ENCODE measurements at places on chromosomes 12 and 14.

- no peak for DNase-seq
Measured at GRCh38 chr14:23561873-23562821, 5.4 kb downstream of the AP1G2 start.

GRCh38 chr12:44058366-44058765 is 222.5 kb downstream of the TMEM117 start:
- no peak for DNase-seq

GRCh38 chr14:37870632-37871346 is 275.4 kb downstream of the TTC6 start:
- no peak for DNase-seq

DNA sequence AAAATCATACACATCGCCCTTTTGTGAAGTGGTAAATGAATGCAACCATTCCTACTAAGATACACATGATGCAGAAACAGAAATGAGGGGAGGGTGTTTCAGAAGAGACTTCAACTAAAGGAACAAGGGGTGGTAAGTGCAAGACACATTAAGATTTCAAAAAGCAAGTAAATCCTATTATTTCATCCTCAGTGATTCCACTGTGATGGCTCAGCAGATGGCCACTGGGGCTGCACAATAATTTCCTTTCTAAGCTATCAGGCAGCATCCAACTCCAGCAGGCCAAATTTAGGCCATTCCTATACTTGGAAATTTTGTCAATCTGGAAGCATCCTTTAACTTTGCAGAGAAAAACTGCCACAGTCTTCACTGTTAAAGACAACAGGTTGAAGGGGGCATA is 272.4 kb downstream of the NELL2 start:
- no peak for DNase-seq

DNA sequence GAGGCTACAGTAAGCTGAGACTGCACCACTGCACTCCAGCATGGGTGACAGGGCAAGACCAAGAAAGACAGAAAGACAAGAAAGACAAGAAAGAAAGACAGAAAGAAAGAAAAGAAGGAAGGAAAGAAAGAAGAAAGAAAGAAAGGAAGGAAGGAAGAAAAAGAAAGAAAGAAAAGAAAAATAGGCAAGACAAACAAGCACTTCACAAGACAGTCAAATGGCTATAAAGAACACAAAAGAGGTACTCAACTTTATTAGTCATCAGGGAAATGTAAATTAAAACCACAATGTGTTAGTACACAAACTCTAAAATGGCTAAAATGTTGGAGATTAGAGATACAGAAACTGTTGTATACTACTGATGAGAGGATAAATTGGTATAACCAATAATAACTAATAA is 6.6 kb downstream of the ATXN3 start:
- DNase-seq = no peak

GRCh38 chr14:103514596-103515421 is 7.8 kb downstream of the CKB start:
- DNase-seq = no peak

- DNase-seq = no peak
Measured at GRCh38 chr12:115267464-115267863, 583.5 kb upstream of the TBX3 start.

GRCh38 chr12:106192659-106193393 is 54.1 kb upstream of the NUAK1 start:
- no peak for DNase-seq

GRCh38 chr14:89392181-89392580 is 24.9 kb downstream of the FOXN3 start:
- no peak for DNase-seq

DNA sequence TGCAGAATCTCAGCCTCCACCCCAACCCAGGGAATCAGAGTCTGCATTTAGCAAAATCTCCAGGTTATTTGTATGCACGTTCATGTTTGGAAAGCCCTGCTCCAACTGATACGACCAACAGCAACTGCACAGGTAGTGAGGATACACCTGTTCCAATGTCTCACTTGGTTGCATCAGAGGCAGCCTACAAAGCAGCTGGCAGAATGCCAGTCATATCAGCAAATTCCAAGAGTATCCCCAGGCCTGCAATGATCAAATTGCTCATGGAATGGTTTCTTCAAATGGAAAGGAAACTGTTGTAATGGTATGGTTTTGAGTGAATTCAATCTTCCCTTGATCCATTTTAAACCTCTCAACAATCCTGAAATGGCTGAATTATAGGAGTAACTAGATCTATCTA is 75.4 kb downstream of the GRIP1 start:
- no peak for DNase-seq

- no peak for DNase-seq
Measured at GRCh38 chr12:6471989-6472360, 1.5 kb upstream of the VAMP1 start.

- DNase-seq = no peak
Measured at GRCh38 chr12:92144631-92145480, 790 bp downstream of the BTG1 start.

GRCh38 chr14:88252498-88252897 is 70.6 kb downstream of the KCNK10 start:
- DNase-seq = no peak

DNA sequence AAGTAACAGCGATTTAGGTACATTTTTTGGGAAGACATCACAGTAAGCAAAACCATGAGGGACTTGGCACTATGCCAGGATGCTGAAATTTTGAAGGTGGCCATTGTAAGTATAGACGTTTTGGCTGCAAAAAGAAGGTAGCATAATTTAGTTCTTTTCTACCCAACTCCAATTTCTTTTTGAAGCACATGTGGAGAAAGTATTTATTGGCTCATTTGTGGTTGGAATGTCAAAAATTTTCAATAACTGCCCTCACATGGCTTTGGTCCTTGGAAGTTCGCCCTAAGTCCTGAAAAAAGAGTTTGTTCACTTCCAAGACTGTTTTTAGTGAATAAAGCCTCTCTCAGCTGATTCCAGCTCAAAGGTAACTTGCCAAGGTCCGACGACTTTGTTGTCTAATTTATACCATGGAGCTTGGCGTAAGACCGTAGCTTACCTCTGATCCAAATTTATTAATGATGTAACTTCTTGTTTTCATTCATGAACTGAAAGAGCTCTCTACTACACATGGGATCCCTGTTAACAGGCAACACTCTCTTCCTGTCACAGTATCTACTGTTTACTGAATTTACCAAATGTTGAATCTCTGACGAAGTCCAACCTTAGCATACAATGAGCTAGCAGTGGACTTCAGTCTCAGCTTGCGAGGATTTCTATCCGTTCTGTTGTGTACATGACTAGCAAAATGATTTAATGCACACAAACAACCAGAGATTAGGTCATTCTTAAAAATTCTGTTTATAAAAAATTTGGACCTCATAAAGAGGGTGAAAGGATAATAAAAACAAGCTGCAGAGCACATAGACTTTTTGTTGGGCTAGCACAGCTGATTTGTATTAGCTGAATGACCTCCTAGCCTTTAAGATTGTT is 49.0 kb downstream of the MSRB3 start:
- DNase-seq = no peak

- no peak for DNase-seq
Measured at GRCh38 chr12:1201886-1202285, 210.9 kb downstream of the ERC1 start.

DNA sequence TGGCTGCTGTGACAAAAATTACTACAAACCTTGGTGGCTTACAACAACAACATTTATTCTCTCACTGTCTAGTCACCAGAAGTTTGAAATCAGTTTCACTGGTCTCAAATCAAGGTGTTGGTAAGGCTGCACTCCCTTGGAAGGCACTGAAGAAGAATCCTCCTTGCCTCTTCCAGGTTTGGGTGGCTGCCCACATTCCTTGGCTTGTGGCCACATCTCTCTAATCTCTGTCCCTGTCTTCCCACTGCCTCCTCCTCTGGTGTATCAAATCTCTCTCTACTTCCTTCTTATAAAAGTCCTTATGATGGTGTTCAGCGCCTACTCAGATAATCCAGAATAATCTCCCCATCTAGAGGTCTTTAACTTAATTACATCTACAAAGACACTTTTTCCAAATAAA is 31.0 kb downstream of the PLCZ1 start:
- no peak for DNase-seq

GRCh38 chr14:73188501-73188911 is 48.8 kb upstream of the PAPLN start:
- DNase-seq = no peak

- DNase-seq = no peak
Measured at GRCh38 chr12:57590479-57590863, 521 bp upstream of the PIP4K2C start.

GRCh38 chr14:100096656-100097055 is 31.4 kb downstream of the EVL start:
- no peak for DNase-seq

- DNase-seq = no peak
Measured at GRCh38 chr12:88946372-88946997, 366.2 kb upstream of the KITLG start.

DNA sequence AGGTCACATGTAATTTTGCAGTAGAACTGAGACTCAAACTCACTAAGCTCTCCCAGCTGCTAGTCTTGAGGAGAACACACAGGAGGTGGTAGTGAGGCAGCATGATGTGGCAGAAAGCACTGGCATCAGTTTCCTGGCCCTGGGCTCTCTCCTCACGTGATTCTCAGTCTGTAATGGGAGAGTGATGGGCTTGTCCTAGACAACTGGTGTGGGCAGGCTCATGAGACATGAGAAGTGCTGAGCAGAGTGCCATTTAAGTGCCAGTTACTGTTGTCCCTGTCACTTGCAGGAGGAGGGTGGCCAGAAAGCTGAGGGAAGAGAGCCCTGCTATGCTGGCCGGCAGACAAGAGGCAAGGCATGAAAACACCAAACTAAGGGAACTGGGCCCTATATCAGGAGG is 48.5 kb upstream of the OVCH1 start:
- no peak for DNase-seq

- DNase-seq = no peak
Measured at GRCh38 chr12:111505601-111506036, 93.5 kb downstream of the ATXN2 start.

DNA sequence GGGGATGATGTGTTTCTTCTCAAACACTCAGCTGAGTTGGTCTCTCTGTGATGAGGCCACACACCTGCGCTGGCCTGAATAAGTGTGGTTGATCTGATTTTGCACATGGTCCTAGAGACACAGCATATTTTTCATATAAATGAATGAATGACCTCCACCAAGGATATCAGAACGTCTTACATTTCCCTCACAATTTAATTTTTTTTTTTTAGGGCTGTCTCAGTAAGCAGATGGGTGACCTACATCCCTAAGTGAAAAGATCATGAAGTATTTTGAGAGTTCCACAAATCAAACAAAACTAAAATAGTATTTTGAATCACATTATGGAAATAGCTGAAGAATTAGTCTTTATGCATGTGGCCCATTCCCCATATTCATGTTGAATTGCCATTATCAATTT is 333.7 kb upstream of the TMTC1 start:
- DNase-seq = no peak

DNA sequence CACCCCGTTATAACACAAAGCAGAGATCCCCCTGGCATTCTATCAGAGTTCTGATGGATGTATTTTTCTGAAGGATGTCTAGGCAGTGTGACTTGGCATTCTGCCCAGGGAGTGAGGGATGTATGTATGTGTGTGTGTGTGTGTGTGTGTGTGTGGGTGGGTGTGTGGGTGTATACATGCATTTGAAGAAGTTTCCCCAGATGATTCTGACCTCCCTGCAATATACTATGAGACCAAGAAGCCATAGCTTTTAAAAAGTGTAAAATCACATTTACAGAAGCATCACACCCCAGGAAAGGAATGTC is 59.7 kb upstream of the NAP1L1 start:
- DNase-seq = no peak

GRCh38 chr14:104263675-104264358 is 125.4 kb downstream of the KIF26A start:
- DNase-seq = no peak

GRCh38 chr14:98345161-98345560 is 926.8 kb downstream of the BCL11B start:
- no peak for DNase-seq

- no peak for DNase-seq
Measured at GRCh38 chr14:71527838-71528237, 404.4 kb upstream of the RGS6 start.

- DNase-seq = no peak
Measured at GRCh38 chr12:82182601-82183190, 175.5 kb downstream of the CCDC59 start.

- no peak for DNase-seq
Measured at GRCh38 chr12:89951050-89951693, 242.5 kb upstream of the ATP2B1 start.

DNA sequence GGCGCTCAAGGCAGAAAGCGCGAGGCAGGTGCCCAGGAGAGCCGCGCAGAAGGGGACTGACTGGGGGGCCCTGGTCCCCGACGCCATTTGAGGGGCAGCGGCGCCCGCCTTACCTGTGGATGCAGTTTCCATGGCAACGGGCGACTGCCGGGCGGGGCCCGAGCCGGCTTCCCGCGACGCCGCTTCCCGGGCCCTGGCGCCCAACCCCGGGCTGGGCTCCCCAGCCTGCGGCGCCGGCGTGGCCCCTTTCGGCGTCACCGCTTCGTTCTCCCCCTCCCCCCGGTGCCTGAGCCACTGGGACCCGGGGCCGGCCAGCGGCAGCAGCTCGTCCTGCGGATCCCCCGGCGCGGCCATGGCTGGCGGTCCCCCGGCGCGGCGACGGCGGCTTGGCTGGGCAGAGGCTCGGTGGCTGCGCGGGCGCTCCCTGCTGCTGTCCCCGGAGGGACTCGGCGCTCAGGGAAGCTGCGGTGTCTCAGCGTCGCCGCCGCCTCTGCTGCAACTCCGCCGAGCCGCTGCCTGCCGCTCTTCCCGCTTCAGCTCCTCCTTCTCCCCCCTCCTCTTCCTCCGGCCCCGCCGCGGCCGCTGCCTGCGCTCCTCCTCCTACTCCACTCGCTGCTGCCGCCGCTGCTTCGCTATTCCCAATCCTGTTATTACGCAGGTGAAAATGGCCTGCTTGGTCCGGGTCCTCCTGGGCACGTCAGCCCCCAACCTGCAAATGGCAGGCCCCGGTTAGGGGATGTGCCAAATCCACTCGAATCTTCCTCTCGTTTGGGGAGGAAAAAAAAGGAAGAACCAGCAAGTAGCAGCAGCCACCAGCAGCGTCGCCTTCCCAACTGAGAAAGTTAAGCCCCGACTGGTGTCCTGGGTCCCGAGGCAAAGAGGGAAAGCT is at the start of gene RTN1:
RTN1 (minus strand) TSS at position 500 of the 889 bp plus-strand sequence; CDS start at position 354, 146 bp downstream.
- DNase-seq = peak; percentile 34
